ENCODE measurements at places on chromosomes 11 and 22.

- no peak for DNase-seq
Observed at GRCh38 chr11:131763193-131763890, 392.9 kb downstream of the NTM start.

DNA sequence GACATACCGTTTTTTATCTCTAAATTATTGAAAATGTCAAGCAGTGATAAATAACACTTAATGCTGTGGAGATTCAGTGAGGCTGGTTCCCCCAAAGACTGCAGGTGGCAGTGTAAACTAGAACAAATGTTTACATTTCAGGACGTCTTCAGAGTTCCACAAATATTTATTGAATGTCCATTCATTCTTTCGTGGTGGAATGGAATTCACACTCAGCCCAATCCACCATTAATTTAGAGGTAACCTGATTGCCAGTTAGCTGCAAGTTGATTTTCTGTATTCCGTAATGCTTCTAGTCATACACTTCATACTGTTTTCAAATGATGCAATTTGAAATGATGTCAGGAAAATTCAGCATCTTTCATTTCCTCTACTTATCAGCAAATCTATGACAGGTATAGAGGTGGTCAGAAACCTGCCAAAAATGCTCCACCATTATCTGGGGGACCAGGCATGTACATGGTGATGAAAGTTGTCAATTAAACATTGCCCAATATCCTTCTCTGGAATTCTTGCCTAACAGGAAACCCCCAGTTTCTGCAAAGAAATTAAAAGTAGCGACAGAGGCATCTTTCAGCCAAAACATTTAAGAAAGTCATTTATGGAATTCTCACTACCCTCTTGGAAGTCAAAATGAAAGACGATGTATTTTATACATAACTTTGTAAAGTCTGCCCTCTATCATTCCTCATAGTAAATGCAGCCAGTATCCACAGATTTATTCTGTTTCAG is 94.3 kb upstream of the BMAL1 start:
- DNase-seq = no peak

GRCh38 chr22:46150655-46151477 is 540 bp downstream of the PPARA start:
- peak; percentile 82 for DNase-seq

DNA sequence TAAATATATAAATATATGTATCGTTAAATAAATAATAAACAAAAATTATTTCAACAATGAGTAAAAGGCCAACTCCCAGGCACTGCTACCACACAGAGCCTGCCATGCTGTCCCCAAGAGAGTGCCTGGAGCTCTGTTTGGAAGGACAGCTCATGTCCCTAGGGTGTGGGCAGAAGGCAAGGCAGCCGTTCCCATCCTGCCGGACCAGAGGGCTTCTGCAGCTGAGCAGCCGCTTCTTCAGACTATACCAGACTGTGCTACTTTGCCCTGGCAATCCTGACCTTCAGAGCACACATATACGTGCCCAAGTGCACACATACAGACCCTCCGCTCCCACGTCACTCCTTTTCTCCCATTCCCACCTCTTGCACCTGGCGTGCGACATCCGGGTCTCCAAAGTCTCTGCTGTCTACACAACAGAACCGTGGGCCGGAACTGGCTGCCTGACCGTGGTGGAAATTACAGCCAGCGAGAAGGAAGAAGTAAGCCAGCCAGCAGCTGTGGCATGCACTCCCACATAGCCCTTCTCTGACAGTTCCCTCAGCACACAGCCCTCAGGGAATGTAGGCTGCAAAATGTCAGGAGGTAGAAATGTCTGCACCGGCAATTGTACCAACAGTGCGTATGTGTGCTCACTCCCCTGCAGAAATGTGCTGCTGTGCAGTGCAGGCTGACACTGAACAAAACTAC is 24.0 kb downstream of the PAX6 start:
- DNase-seq = no peak

DNA sequence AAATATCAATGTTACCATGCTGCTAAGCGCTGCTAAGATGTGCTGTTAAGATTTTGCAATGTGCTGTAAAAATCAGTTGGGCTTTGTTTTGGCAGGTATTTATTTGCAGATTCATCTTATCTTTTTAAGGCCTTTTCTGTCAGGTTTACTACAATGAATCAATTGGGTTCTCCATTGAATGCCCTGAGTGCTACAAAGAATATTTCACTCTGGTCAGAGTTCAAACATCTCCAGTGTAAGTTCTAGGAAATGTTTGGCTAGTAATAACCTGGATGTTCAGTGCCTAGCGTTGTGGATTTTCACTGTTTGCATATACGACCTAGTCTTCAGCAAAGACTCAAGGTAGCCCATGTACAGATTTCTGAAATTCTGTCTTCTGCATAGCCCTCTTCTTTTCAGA is 36.0 kb downstream of the RSF1 start:
- no peak for DNase-seq

- DNase-seq = no peak
Observed at GRCh38 chr11:100872951-100873740, 186.1 kb downstream of the ARHGAP42 start.

- no peak for DNase-seq
Observed at GRCh38 chr22:46115755-46116490, 34.4 kb upstream of the PPARA start.

GRCh38 chr11:115238791-115239190 is 265.4 kb downstream of the CADM1 start:
- no peak for DNase-seq

- no peak for DNase-seq
Observed at GRCh38 chr11:47628026-47628425, 14.3 kb downstream of the MTCH2 start.

- no peak for DNase-seq
Observed at GRCh38 chr11:99425596-99425995, 404.8 kb downstream of the CNTN5 start.

GRCh38 chr11:87421422-87421821 is 383.7 kb downstream of the TMEM135 start:
- DNase-seq = no peak

GRCh38 chr11:73862986-73863385 is 13.7 kb downstream of the COA4 start:
- no peak for DNase-seq

DNA sequence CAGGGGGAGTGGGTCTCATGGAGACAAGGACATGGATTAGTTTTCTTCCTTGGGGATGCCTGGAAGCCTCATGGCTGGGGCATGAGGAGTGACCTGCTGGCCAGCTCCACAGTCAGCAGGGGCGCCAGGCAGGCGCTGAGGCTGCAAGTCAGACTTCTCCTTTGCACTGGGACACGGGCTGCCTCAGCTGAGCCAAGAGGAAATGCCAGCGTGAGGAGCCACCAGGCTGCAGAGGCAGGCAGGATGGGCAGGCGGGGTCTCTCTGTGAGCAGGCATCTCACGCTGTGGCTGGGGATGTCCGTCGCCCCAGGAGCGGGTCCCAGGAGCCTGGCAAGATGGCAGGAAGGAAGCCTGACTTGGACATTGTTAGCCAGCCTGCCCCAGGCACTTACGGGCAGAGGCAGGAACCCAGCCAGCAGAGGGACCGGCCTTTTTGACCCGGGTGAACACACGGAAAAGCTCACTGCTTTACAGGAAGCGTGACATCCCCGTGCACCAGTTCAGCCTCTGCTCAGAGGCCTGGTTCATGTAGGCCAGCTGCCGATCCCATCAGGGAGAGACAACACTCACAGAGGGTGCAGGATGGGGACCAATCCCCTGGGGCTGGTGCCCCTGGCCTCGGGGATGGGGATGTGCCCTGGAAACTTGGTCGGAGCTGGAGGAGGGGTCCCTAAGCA is 10.2 kb downstream of the GNB1L start:
- DNase-seq = peak; percentile 57

DNA sequence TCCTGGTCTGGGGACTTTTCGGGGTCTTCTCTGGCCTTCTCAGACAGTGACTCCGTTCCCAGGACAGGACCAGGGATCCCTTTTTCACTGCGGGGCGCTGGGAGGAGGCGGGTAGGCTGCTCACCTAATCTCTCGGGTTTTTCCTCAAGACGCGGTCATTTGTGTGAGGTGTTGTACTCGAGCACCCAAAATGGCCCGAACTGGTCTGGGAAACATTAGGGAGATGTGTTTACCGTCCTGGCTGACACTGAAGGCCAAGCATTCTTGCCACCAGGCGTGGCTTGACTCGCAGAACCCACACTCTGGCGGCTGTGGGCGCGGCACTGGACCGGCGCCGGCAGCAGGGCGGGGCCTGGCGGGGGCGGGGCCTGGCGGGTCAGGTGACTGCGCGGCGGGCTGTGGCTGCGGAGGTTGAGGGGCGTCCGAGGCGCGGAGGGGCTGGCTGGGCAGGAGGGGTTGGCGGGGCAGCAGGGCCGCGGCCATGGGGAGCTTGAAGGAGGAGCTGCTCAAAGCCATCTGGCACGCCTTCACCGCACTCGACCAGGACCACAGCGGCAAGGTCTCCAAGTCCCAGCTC is at the start of gene SWAP70:
TSS of gene SWAP70 (plus strand) at position 379 of the 577 bp plus-strand sequence. CDS start at position 482, 103 bp downstream.
- peak; percentile 90 for DNase-seq

- no peak for DNase-seq
Observed at GRCh38 chr11:57339328-57339727, 1.2 kb downstream of the P2RX3 start.

GRCh38 chr11:113923572-113923971 is 19.0 kb downstream of the HTR3B start:
- DNase-seq = no peak

GRCh38 chr11:34480314-34480713 is 33.3 kb downstream of the ELF5 start:
- DNase-seq = no peak

DNA sequence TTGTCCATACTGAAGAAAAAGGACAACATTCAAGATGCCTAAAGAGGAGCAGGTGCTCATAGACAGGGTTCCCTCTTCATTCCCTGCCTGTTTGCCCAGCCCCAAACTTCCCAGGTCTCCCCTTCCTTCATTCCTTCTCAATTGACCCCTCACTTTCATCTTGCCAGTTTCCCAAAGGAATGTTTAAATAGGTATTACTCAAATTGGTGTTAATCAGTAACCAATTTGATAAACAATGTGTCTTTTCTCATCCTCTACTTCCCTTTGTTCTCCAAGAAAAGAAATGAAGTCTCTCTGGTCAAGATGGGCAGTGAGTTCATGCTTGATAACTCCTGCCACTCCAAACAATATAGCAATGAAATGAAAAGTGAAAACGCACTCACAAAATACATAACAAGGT is 101.9 kb downstream of the TMPRSS5 start:
- no peak for DNase-seq

DNA sequence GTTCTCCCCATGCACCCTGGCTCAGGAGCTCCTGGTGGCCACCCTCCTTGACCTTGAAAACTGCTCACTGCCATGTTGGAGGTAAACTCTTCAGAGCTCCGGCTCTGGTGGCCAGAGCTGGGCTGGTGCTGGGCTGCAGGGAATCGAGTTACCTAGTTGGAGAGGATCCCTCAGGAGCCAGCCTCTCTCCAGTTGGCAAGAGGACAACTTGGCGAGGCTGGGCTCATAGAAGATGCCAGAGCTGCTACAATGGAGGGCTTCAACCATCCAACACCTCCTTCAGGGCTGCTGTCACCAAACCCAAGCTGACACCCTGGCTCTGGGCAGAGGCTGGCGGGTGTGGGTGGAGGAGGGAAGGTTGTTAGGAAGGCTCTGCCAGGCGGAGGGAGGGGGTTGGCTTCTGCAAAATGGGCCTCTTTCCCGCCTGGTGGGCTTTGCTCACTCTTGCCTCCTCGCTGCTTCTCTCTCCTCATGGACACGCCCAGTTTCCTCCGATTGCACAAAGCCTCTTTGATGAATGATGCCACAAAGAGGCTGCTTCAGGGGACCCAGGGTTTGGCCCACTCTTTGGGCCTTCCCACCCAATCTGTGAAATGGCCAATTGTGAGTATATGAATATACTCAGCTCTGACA is 53.1 kb downstream of the THAP12 start:
- DNase-seq = no peak

DNA sequence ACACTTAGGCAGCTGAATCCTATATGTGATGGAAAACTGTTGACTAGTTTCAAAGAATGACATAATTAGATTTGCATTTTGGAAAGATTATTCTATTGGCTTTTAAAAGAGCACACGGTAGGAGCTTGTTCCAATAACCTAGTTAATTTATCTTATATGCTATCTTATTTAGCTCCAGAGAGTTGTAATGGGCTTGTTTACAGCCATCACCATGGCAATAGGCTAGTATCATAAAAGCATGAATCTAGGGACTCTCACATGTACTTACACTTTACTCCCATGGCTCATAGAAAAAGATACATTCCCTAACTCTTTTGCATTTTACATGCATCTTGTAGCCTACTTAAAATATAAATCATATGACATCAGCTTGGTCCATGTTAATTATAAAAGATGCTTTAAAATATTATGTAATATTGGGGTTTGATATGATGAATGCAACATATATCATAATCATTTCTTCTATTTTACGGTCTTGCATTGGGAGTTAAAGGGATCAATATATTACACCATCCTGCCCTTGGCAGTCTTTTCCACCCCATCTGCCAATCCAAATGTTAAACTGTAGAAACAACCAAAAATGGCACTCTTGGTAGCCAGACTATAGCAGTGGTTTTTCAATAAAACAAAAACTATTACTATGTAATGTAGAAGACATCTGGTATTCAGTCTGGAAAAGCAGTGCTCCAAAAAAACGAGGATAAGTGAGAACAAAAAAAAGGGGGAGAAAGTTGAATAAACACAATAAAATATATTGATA is 2254.0 kb downstream of the LRRC4C start:
- DNase-seq = no peak

DNA sequence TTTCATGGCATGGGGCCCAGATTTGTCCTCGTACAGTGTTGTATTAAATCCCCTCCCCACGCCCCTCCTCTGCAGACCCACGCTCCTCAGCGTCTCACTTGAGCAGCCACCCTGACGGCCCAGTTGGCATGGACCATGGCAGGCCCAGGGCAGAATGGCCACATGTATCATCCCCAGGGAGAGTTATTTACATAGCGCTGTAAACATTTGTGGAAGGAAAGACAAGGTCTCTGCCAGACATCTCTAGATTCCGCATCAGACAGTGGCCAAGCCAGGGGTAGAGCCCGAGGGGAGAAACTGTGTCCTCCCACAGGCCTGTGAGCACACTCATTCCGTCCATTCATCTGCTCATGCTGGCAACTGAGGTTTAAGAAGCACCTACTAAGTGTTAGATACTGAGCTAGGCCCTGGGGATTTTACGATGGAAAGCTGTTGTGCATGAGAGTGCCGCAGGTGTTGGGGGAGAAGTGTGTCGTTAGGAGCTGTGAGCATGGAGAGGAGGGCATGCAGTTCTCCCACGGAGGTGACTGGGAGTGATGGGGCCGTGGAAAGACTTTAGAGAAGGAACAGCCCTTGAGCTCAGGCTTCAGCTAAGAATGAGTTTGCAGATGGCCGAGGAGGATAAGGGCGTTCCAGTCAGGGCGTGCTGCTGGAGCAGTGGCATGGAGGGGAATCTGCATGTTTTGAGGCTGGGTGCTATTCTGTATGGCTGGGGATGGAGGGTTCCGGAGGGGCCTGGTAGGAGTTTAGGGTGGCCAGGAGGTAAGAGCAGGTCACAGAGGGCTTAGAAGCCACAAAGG is 94.9 kb downstream of the GRIK4 start:
- DNase-seq = no peak

DNA sequence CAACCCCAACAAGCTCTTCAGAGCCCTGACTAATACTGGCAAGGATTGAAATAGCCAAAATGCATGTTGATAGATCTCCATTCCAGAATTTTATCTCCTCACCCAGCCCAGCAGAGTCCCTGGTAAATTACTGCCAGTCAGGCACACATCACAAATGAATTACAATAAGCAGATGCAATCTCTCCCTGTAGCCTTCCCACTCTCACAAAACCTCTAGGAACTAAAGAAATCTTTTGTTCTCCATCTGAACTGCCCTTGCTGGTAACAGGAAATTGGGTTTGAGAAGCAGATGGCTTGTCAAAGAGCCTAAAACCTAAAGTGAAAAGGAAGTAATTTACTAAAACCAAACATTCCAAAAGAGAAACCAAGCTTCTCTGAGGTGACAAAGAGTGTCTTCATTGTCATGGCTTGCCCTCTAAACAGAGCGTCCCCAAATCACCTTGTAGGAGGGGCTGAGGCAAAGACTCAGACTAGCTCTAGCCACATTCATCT is 59.5 kb downstream of the FAM168A start:
- DNase-seq = no peak

Data from activated CD8-positive, alpha-beta memory T cell treated with anti-CD3 and anti-CD28 coated beads, Interleukin-2, amount 50 U/mL, for 48 hours (primary cell).